ENCODE measurements at places on chromosomes 1 and 21.

- DNase-seq = no peak
Observed at GRCh38 chr1:77540501-77541161, 141.8 kb downstream of the ZZZ3 start.

- no peak for DNase-seq
Observed at GRCh38 chr21:38716942-38717341, 88.8 kb upstream of the ETS2 start.

- no peak for DNase-seq
Observed at GRCh38 chr1:216210081-216210480, 213.2 kb downstream of the USH2A start.

DNA sequence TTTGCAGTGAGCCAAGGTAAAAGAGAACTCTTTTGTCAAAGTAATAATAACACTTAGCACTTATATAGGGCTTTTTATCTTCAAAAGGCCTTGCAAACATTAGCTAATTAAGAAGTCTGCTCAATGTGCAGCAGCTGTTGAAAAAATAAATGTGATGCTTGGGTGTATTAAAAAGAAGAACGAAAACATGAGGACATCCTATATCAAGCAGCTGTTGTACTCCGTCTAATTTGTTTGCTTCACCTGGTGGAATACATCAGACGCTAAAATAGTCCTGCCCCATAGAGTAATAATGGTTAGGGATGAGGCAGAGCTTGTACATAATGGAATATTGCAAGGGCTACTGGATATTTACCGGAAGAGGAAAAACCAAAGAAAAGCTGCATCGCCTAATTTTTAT lies 299.5 kb downstream of the ST6GALNAC3 start:
- no peak for DNase-seq

- no peak for DNase-seq
Observed at GRCh38 chr1:145757420-145757819, 38.1 kb downstream of the CD160 start.
